Hepatocyte (in vitro differentiated cells): ENCODE measurements at places on chromosomes 11 and 22. TPM values are rescaled to one million over a fixed set of nuclear protein-coding genes. Genes with fewer than 3 reads are reported as not detected.

XKR3 gene
- 0.98 and 1.1 TPM in 2 replicates for polyA plus RNA-seq

DDTL gene
- polyA plus RNA-seq = 4.7 and 7.2 TPM in 2 replicates

CEP57 gene
- polyA plus RNA-seq = 36.8 and 40.5 TPM in 2 replicates

OR2AG2 gene
- polyA plus RNA-seq = not detected in 2 replicates

ROM1 gene
- 2.1 and 3.2 TPM in 2 replicates for polyA plus RNA-seq

BEST1 gene
- 5.7 and 6.9 TPM in 2 replicates for polyA plus RNA-seq

PLEKHB1 gene
- 14.3 and 14.8 TPM in 2 replicates for polyA plus RNA-seq

DNAJC4 gene
- 58.4 and 61.7 TPM in 2 replicates for polyA plus RNA-seq

SCARF2 gene
- 35.2 and 39.0 TPM in 2 replicates for polyA plus RNA-seq

- no peak overlapping the region for H3K27ac ChIP-seq
- no peak for DNase-seq
- H3K4me3 ChIP-seq = no peak overlapping the region
- no peaks in the 10 kb centered on the region for H3K36me3 ChIP-seq
- H3K27me3 ChIP-seq = no peaks in the 10 kb centered on the region
These were observed 63.9 kb upstream of the B3GAT1 start for GRCh38 chr11:134475951-134476350.

- DNase-seq = no peak
- peaks cover 9% of the 10 kb centered on the region for H3K4me1 ChIP-seq
- H3K36me3 ChIP-seq = no peaks in the 10 kb centered on the region
These were observed 874 bp downstream of the APOL1 start for GRCh38 chr22:36253523-36254490.

- H3K36me3 ChIP-seq = no peaks in the 10 kb centered on the region
- peaks cover 10% of the 10 kb centered on the region for H3K4me1 ChIP-seq
- no peaks in the 10 kb centered on the region for H3K27me3 ChIP-seq
- H3K27ac ChIP-seq = no peak overlapping the region
These were observed 31.3 kb upstream of the RRM1 start for GRCh38 chr11:4063348-4063747.

- no peaks in the 10 kb centered on the region for H3K4me1 ChIP-seq
- H3K27ac ChIP-seq = no peak overlapping the region
- no peaks in the 10 kb centered on the region for H3K36me3 ChIP-seq
- DNase-seq = no peak
These were observed 2.4 kb upstream of the THRSP start for GRCh38 chr11:78061088-78061920.

DNA sequence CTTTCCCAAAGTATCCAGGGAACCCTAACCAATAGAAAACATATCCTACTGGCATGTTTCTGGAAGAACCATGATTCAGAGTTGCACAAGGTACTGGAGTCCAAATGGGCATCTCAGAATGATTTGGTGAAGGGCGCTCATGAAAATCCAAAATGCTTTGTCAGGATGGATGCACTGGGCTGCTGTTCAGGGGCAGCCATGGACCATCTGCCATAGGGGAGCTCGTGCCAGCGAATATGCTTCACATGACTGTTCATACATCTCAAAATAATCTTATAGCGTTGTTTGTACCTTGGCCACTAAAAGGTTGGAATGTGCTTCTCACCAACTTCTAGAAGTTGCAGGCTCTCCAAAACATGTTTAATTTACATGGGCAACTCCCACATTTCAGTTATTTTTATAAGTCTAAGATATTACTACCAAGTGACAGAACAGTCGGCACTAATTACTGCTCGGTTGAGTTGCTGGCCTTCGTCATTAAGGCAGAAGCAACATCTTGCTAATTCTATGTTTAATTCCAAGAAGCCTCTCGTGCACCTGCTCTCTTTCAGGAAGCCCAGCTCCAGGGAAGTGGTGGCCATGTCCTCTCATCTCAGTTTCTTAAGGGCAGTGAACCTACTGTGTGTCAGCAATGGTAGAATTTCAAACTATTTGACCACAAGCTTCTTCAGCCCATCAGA lies 1497.7 kb downstream of the TBC1D22A start:
- H3K36me3 ChIP-seq = no peaks in the 10 kb centered on the region
- DNase-seq = no peak
- H3K4me3 ChIP-seq = no peak overlapping the region
- H3K27ac ChIP-seq = no peak overlapping the region

- H3K27ac ChIP-seq = no peak overlapping the region
- H3K4me3 ChIP-seq = no peak overlapping the region
- H3K27me3 ChIP-seq = peaks cover 9% of the 10 kb centered on the region
- H3K36me3 ChIP-seq = no peaks in the 10 kb centered on the region
- H3K4me1 ChIP-seq = peaks cover 22% of the 10 kb centered on the region
These were observed 8.7 kb downstream of the GRIK4 start for GRCh38 chr11:120520091-120520822.

DNA sequence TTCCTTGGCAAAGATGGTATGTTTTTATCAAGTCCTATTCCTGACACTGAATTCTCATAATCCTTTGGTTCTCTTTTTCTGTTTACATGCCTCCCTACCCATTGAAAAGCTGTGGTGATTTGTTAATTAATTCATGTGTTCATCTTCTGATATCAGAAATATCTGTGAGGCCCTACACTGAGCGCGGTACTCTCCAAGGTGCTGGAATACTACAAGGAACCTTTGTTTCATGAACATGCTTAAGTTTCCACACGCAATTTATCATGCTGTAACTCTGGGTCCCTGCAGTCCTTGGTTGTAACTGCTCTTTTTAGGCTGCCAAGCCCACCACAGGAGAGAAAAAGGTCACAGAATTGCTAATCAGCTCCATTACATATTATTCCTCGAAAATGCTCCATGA lies 331.8 kb downstream of the FAT3 start:
- DNase-seq = peak; percentile 55
- H3K4me3 ChIP-seq = no peak overlapping the region
- H3K27me3 ChIP-seq = no peaks in the 10 kb centered on the region
- no peaks in the 10 kb centered on the region for H3K4me1 ChIP-seq
- H3K36me3 ChIP-seq = no peaks in the 10 kb centered on the region

DNA sequence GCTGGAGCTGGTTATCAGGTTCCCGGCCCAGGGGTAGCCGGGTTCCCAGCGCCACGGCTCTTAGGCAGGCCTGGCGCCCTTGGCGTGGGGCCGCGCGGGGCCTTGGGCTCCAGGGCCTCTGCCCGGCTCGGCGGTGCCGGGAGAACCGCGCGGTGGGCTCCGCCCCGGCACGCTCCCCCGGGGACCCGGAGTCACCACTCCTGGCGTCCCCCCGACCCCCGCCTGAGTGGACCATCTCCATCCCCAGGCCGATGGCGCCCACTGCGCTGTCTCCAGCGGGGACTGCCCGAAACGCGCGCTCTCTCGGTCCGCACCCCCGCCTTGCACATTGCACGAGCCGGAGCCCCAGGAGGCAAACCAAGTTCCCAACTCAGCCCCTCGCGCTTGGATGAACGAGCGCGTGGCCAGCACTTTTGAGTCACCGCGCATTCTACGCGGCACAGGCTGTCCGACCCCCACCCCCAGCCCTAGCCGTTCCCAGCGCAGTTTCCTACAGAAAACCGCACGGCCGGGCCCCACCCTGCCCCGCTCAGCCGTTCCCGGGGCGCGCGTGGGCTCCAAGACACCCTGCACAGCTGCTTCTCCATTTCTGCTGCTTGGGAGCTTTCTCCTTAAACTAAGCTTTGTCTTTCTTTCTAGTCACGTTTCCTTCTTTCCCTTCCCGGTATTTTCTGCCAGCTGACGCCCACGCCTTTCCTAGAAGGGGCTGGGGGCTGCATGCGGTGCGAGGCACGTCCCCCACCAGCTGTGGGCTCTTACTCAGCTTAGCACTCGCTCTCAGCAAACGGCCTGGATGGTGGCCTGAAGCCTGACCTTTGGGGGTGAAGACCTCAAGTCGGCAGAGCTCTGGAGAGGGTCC lies 650 bp upstream of the CHID1 start:
- H3K4me3 ChIP-seq = peak overlapping the region; percentile 93
- H3K27ac ChIP-seq = peak overlapping the region; percentile 95
- DNase-seq = peak; percentile 62
- H3K36me3 ChIP-seq = no peaks in the 10 kb centered on the region
- H3K27me3 ChIP-seq = no peaks in the 10 kb centered on the region

GRCh38 chr11:36408498-36409136 lies 101.5 kb downstream of the TRAF6 start:
- DNase-seq = no peak
- H3K4me3 ChIP-seq = no peak overlapping the region
- H3K4me1 ChIP-seq = no peaks in the 10 kb centered on the region
- no peaks in the 10 kb centered on the region for H3K27me3 ChIP-seq
- H3K36me3 ChIP-seq = no peaks in the 10 kb centered on the region
- H3K27ac ChIP-seq = no peak overlapping the region

DNA sequence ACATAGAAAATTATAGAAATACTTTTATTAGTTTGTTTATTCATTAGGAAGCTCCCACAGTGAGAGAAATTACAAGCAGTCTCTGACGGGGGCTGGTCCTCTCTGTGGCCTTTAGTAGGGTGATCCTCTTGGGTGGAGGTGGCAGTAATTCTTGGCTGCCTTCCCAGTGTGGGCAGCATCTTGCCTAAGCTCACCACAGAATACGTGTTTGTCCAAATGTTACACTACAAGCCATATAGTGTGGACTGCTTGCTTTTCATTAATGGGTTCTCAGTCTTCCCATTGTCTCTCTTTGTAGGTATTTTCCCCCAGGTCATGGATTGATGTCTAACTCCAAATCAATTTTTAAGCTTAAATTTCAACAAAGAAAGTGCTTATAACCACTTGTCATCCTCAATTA lies 43.3 kb downstream of the ENDOD1 start:
- H3K27ac ChIP-seq = no peak overlapping the region
- no peaks in the 10 kb centered on the region for H3K27me3 ChIP-seq
- no peak for DNase-seq
- no peak overlapping the region for H3K4me3 ChIP-seq

- H3K36me3 ChIP-seq = no peaks in the 10 kb centered on the region
- H3K27me3 ChIP-seq = no peaks in the 10 kb centered on the region
- no peaks in the 10 kb centered on the region for H3K4me1 ChIP-seq
These were observed 23.9 kb upstream of the EED start for GRCh38 chr11:86220653-86221052.

DNA sequence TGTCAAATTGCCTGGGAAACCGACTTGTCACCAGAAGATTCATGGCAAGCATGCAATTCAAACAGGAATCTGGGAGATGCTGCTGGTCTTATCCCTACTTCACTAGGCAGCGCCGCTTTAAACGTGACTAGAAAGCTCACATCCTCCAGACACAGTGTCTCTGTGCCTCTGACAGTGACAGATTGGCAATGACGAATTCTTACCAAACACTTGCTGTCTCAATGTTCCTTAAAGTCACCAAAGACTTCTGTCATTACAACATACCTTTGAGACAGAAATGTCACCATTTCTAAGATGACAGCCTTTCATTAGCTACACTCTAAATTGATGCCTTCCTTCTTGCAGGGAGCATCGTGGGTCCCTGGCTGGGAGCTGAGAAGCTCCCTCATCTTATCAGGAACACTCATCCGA lies 197.8 kb downstream of the CWF19L2 start:
- no peaks in the 10 kb centered on the region for H3K27me3 ChIP-seq
- DNase-seq = no peak
- H3K27ac ChIP-seq = no peak overlapping the region

- no peak for DNase-seq
- H3K4me1 ChIP-seq = no peaks in the 10 kb centered on the region
- no peaks in the 10 kb centered on the region for H3K36me3 ChIP-seq
- H3K4me3 ChIP-seq = no peak overlapping the region
- no peak overlapping the region for H3K27ac ChIP-seq
- no peaks in the 10 kb centered on the region for H3K27me3 ChIP-seq
These were observed 76.4 kb upstream of the MTNR1B start for GRCh38 chr11:92892802-92893684.

DNA sequence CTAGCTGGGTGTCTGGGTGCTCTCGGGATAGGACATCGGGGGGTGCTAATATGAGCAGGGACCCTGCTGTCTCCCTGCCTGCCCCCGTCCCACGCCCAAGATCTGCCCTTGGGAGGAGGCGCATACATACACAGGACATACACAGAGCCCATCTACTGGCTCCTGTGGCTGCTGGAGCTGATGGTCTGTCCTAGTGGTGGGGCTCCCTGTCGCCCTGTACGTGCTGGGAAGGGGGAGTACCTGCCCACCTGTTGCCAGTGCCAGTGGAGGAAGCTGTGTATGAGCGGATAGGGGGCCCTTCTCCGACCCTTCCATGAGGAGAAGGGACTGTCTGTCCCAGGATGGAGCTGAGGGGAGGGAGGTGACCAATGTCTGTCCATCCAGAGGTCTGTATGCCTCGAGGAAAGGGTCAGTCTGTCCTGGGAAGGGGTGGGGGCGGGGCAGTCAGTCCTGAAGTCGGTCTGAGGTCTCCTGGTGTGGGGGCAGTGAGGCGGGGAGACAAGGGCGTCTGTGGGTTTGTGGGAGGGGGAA lies 952 bp downstream of the TBC1D10A start:
- H3K4me1 ChIP-seq = peaks cover 27% of the 10 kb centered on the region
- peak overlapping the region; percentile 94 for H3K27ac ChIP-seq
- H3K36me3 ChIP-seq = no peaks in the 10 kb centered on the region
- peak overlapping the region; percentile 83 for H3K4me3 ChIP-seq
- H3K27me3 ChIP-seq = no peaks in the 10 kb centered on the region
- no peak for DNase-seq

- H3K4me3 ChIP-seq = no peak within 1 kb of the TSS
- no peak for DNase-seq
- no peaks in the 10 kb centered on the region for H3K36me3 ChIP-seq
These were observed at the start of gene MPPED1 for GRCh38 chr22:43411869-43412807. TSS of gene MPPED1 (plus strand) at chr22:43412014. CDS start at chr22:43424986, 12,972 bp downstream.

GRCh38 chr11:2809854-2810253 lies 75.7 kb downstream of the CDKN1C start:
- no peak for DNase-seq
- H3K27ac ChIP-seq = peak overlapping the region; percentile 79
- H3K27me3 ChIP-seq = no peaks in the 10 kb centered on the region
- no peak overlapping the region for H3K4me3 ChIP-seq
- no peaks in the 10 kb centered on the region for H3K36me3 ChIP-seq

DNA sequence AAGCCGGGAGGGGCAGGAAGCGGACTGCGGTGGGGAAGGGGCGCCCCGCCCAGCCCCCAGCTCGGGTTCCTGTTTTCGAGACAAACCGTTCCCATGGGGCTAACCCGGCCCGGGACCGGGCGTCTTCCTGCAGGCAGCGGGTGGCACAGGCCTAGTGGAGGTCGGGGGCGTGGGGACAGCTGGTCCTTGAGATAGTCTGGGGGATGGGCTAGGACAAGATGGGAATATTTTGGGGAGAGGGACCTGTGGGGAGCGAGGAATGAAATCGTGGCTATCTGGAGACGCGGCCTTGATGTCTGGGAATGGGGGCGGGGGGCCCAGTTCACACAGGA lies 1.2 kb upstream of the RASGRP2 start:
- DNase-seq = no peak
- H3K4me3 ChIP-seq = no peak overlapping the region
- peaks cover 60% of the 10 kb centered on the region for H3K27me3 ChIP-seq
- H3K27ac ChIP-seq = no peak overlapping the region
- no peaks in the 10 kb centered on the region for H3K36me3 ChIP-seq
- peaks cover 34% of the 10 kb centered on the region for H3K4me1 ChIP-seq
